Tracheal epithelial cell (primary cell): ENCODE measurements at places on chromosomes 2 and 18. TPM values are rescaled to one million over a fixed set of nuclear protein-coding genes. Genes with fewer than 3 reads are reported as not detected.

ITPRIPL1 gene
- total RNA-seq = 1.9 and 3.6 TPM in 2 replicates

REEP1 gene
- total RNA-seq = 0.24 TPM in 1 of 2 replicates, not detected in the other

CERKL gene
- 0.72 TPM in 1 of 2 replicates, not detected in the other for total RNA-seq

FIGLA gene
- total RNA-seq = not detected in 2 replicates

AMER3 gene
- total RNA-seq = not detected in 2 replicates

SMPD4 gene
- total RNA-seq = 13.5 and 14.9 TPM in 2 replicates

SNORC gene
- total RNA-seq = 0.24 and 1.3 TPM in 2 replicates

LANCL1 gene
- total RNA-seq = 33.5 and 37.5 TPM in 2 replicates

ERFE gene
- 2.3 and 6.7 TPM in 2 replicates for total RNA-seq

ACTG2 gene
- not detected in 2 replicates for total RNA-seq

TMX3 gene
- total RNA-seq = 32.0 and 34.7 TPM in 2 replicates

TLX2 gene
- not detected in 2 replicates for total RNA-seq

NTSR2 gene
- not detected in 2 replicates for total RNA-seq

MATN3 gene
- 0.85 and 1.9 TPM in 2 replicates for total RNA-seq

SKA1 gene
- 0.85 and 1.2 TPM in 2 replicates for total RNA-seq

COBLL1 gene
- total RNA-seq = 6.7 and 10.4 TPM in 2 replicates

ABCG8 gene
- under 0.01 TPM in 1 of 2 replicates, not detected in the other for total RNA-seq

TSPYL6 gene
- not detected in 2 replicates for total RNA-seq

ZNF396 gene
- 0.72 and 1.5 TPM in 2 replicates for total RNA-seq

DLGAP1 gene
- total RNA-seq = 0.21 and 0.72 TPM in 2 replicates

PPP1R1C gene
- total RNA-seq = 1.4 and 1.5 TPM in 2 replicates

EIF5B gene
- total RNA-seq = 22.8 and 32.0 TPM in 2 replicates

CHRND gene
- total RNA-seq = not detected in 2 replicates

POTEC gene
- not detected in 2 replicates for total RNA-seq

CLEC4F gene
- not detected in 2 replicates for total RNA-seq

BOLL gene
- total RNA-seq = not detected in 2 replicates

C2orf74 gene
- total RNA-seq = 4.1 and 7.9 TPM in 2 replicates

ZNF804A gene
- total RNA-seq = not detected in 2 replicates

ADAM23 gene
- 0.24 TPM in 1 of 2 replicates, not detected in the other for total RNA-seq

ATP9B gene
- 10.2 and 14.7 TPM in 2 replicates for total RNA-seq

ARL6IP6 gene
- total RNA-seq = 38.2 and 52.1 TPM in 2 replicates

HAAO gene
- total RNA-seq = not detected in 2 replicates

MAT2A gene
- total RNA-seq = 49.4 and 75.9 TPM in 2 replicates

DSG1 gene
- 0.21 and 0.72 TPM in 2 replicates for total RNA-seq

MYO7B gene
- total RNA-seq = not detected in 2 replicates

TBC1D8 gene
- 14.7 and 39.9 TPM in 2 replicates for total RNA-seq

ANTXR1 gene
- total RNA-seq = 3.2 and 4.6 TPM in 2 replicates

ALK gene
- not detected in 2 replicates for total RNA-seq

SERPINB10 gene
- 1.3 and 4.8 TPM in 2 replicates for total RNA-seq

TUBA3E gene
- not detected in 2 replicates for total RNA-seq

TNFAIP6 gene
- total RNA-seq = under 0.01 and 6.0 TPM in 2 replicates

CKAP2L gene
- 0.21 and 0.48 TPM in 2 replicates for total RNA-seq

PJVK gene
- total RNA-seq = 0.72 TPM in 1 of 2 replicates, not detected in the other

SNED1 gene
- total RNA-seq = 0.48 TPM in 1 of 2 replicates, not detected in the other

LONRF2 gene
- under 0.01 TPM in 1 of 2 replicates, not detected in the other for total RNA-seq

DYSF gene
- total RNA-seq = 0.21 and 7.0 TPM in 2 replicates

AQP12B gene
- not detected in 2 replicates for total RNA-seq

BMP10 gene
- not detected in 2 replicates for total RNA-seq

SERPINB8 gene
- total RNA-seq = 8.3 and 29.9 TPM in 2 replicates

ST8SIA5 gene
- total RNA-seq = not detected in 2 replicates

DES gene
- not detected in 2 replicates for total RNA-seq

ZAP70 gene
- total RNA-seq = not detected in 2 replicates

ATF2 gene
- total RNA-seq = 26.0 and 32.8 TPM in 2 replicates

PLGLB2 gene
- 0.24 TPM in 1 of 2 replicates, not detected in the other for total RNA-seq

CCDC102B gene
- total RNA-seq = 0.96 TPM in 1 of 2 replicates, not detected in the other

CAVIN2 gene
- total RNA-seq = 1.7 and 6.8 TPM in 2 replicates

IGFBP2 gene
- total RNA-seq = 41.8 and 90.6 TPM in 2 replicates

GREB1 gene
- total RNA-seq = 0.21 and 0.24 TPM in 2 replicates

ACVR1C gene
- 0.64 and 0.72 TPM in 2 replicates for total RNA-seq

EGR4 gene
- not detected in 2 replicates for total RNA-seq
